CD4-positive, alpha-beta T cell treated with Interleukin-10 for 1 hour (primary cell): ENCODE measurements at places on chromosomes 7 and 10.

GRCh38 chr7:94272821-94273583 lies 121.7 kb upstream of the COL1A2 start:
- no peak for DNase-seq

- DNase-seq: no peak
These were observed 229.5 kb downstream of the PTPRN2 start for GRCh38 chr7:158357898-158358821.

DNA sequence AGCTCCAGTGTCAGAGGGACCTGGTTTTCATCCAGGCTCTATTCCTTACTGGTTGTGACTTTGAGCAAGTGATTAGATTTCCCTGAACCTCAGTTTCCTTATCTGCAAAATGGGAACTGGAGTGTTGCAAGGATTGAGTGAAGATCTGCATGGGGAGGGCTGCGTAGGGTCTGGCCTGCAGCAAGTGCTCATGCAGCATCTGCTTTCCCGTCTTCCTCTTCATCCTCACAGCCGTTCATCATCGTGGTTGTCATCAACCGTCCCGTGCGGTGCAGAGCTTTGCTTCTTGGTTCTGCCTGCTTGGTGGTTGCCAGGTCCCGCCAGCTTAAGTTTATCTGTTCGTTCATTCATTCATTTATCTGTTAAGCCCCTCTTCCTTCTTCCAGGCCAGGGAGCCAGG lies 135.0 kb downstream of the GRK5 start:
- no peak for DNase-seq

- no peak for DNase-seq
These were observed 750.3 kb upstream of the KCND2 start for GRCh38 chr7:119522698-119523097.

DNA sequence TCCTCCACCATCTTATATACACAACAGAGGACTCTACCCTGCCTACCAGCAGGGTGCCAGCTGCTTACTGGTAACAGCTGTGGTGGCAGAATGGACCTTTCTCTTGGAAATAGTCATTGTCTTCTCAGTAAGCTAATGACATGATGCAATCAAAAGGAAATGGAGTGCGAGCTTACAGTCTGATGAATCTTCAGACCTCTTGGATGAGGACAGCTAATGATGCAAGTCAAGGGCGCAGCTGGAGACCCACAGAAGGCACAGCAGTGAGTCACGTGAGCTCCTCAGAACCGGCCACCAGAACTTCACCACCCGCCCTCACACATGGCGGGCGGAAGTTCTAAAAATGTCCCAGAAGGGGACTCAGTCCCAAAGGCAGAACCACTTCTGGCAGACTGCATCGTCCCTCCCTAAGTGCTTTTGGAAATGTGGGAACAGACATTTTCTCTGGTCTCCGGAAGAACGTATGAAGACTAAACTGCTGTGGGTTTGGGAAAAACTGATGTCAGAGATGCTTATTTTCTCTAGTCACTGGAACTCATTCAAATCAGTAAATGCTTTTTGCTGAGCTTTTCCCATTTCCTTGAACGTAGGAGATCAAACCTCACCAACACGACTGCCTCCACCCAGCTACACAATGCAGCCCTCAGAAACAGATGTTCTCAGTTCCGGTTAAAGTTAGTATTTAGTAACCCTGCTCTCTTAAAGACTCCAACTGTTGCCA lies 96.4 kb downstream of the FAS start:
- DNase-seq: no peak

GRCh38 chr10:100725071-100725471 lies 20.3 kb upstream of the PAX2 start:
- no peak for DNase-seq

GRCh38 chr10:76302961-76303630 lies 871.7 kb downstream of the LRMDA start:
- no peak for DNase-seq

GRCh38 chr7:5831196-5831595 lies 49.4 kb upstream of the OCM start:
- no peak for DNase-seq

DNA sequence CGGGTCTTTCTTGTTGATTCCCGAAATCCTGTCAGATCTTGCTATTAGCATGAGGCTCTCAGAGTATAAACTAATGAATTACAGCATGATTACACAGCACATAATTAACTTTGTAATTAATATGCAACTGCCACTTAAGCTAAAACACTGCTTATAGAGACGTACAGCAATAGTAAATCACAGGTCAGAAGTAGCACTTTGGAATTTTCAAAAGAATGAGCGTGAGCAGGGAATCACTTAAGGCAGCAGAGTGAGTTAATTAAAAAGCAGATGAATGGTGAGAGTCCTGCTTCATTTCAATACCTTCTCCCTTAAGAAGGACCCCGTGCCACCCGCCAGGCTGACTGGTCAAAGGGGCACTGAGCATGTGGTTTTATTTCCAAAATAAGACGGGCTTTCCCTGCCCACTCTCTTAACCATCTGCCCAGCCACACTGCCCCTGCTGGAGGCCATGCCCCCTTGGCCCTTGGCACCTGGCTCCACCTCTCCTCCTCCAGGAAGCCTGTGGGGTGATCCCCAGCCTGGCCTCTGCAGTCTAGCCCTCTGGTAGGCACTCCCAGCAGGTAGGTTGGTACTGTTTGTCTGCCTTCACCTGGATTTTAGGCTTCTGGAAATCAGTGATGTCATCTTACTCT lies 117.8 kb downstream of the ZMIZ1 start:
- DNase-seq: no peak

GRCh38 chr10:10094691-10095090 lies 923.0 kb upstream of the CELF2 start:
- no peak for DNase-seq

- no peak for DNase-seq
These were observed 82.7 kb downstream of the ARHGAP22 start for GRCh38 chr10:48522011-48522765.

DNA sequence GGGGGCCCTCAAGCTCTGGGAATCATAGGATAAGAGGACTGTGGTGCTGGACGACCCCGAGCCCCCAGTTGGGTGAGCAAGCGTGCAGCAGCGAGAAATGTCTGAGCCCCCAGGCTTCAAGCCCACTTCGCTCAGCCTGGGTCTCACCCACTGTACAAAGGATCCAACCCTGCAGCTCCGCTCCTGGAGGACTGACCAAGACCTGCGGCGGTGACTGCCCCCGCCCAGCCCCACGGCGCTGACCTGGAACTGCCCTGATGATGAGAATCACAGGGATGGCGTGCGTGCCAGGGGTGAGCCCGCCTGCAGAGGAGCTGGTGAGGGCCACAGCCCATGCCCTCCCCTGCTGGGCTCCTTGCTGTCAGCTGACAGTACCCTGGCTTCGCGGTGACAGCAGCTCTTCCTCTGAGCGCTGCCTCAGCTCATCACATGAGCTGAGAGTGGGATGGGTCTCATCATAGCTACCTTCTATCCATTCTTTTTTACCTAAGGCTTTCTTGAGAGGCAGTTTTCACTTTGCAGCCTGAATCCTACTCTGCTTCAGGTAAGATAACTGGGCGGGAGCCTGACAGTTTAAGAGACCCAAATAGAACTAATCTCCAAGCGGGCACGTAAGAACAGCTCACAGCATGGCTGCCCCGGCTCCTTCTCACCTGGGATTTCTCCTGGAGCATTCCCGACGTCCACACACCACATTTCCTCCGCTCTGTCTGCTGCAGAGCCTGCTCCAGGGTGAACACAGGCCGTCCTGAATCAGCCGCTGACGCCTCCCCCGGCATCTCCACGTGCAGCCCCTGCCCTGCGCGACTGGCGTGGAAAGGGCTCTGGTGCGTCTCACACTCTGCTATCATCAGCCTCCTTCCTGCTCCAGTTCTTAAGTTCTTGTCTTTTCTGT lies 329.9 kb downstream of the PTPRN2 start:
- no peak for DNase-seq

DNA sequence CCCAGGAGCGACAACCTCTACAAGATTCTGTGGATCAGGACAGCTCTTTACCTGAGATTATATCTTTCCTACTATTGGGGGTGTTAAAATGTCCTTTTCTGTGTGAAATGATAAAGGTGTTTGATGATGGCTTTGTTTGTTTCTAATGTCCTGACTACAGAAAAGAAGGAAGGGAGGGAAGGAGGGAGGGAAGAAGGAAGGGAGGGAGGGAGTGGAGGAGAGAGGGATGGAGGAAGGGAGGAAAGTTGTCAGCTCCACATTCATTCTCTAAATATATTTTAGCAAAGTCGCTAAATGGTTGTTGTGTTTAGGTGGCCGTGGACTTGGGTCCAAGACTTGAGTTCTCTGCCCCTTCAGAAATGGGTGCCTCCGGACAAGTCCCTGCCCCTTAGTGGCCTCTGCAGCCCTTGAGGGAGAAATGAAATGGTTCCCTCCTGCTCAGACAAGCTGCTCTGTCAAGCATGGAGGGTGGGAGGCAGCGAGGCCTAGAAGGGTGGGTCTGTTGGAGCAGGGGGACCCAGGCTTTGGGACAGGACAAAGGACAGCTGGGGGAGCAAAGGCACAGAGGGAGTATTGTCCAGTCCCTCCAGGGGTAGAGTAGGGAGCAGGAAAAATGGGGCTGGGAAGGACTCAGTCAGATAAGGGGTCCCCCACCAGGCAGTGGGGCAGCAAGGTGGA lies 4.4 kb downstream of the RGS10 start:
- DNase-seq: no peak

DNA sequence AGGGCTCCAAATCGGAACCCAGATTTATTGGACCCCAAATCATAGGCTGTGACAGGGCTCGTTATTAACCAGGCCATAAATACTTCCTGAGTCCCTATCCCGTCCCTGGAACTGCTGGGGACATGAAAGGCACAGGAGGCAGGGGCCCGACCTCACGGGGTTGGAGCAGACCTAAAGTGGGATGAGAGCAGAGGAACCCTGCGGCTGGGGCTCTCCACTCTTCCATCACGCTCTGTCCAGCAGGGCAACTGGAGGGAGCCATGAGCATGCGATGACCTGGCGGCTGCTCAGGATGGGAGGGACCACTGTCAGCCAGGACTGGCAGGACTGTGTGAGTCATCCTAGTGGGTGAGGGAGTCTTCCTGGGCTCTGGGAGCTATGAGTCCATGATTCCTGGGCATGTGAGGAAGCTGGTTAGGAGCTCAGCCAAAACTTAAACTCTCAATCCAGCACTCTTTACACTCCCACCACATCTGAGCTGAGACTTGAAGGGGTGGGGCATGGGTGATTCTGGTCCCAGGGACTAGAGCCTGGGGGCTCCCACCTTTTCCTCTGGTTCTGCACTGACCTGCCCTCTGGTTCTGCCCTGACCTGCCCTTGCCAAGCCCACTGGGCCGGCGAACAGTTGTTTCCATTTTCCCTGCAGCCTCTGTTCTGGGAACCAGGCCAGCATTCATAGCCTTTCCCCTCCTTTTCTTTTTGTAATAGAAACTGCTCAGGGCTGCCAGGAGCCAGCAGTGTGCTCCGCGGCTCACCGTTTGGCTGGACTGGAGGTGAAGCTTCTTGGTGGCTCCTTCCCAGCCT lies 47.1 kb downstream of the SYPL1 start:
- DNase-seq: no peak

DNA sequence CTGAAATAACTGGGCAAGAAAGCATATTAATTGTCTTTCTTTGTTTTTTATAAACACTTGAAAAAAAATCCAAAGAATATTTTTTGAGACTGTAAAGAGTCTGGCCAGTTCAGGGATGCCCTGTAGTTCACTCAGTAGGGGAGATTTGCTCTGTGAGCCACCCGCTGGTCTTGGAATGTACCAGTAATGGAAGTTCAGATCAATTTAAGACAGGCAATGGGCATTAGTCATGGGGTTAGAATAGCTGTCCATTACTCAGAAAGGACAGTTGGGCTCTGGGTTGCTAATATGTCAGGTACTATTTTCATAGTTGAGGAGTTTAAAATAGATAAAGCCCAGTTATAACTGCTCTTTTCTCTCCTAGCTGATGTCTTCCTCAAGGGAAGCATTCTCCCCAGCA lies 38.7 kb downstream of the A1CF start:
- DNase-seq: no peak

GRCh38 chr7:4115941-4116610 lies 566.0 kb upstream of the FOXK1 start:
- DNase-seq: no peak

GRCh38 chr7:20032741-20033140 lies 184.4 kb downstream of the MACC1 start:
- DNase-seq: no peak

DNA sequence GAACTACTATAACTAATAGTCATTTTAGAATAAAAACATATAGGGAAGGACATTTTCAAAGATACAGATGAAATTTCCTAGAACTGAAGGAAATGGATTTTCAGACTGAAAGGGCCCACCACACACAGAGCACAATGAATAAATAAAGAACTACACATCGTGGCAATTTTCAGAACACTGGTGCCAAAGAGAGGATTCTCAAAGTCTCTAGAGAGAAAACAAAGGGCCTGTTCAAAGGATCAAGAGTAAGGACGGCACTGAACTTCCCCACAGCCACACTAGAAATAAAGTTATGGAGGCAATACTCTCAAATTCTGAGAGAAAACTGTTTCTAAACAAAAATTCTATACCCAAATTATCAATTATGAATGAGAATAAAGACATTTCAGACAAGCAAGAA lies 21.9 kb downstream of the NAPEPLD start:
- no peak for DNase-seq

GRCh38 chr7:134781171-134781570 lies 1.7 kb downstream of the CALD1 start:
- DNase-seq: no peak

- no peak for DNase-seq
These were observed 28.4 kb downstream of the PCDH15 start for GRCh38 chr10:54772468-54773122.

DNA sequence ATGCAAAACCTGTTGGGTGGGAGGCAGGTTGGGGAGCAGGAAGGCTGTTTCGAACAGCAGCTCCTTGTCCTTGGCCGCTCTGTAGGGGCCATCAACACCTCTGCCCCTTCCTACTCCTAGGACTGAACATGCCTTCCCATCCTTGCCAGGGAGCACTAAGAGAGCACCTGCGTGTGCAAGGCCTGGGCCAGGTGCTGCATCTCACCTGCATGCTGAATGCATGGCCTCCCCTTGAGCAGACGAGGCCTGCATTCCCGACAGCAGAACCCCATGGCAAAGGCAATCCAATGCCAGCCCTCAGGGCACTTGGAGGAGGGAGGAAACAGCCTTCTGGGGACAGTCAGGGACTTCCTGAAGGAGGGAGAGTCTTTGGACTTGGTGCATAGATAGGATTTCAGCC lies 11.0 kb downstream of the VSIR start:
- no peak for DNase-seq
